ENCODE measurements at places on chromosomes 3 and 15.

- DNase-seq = no peak
Measured at GRCh38 chr15:31330836-31331235, 4.2 kb downstream of the KLF13 start.

GRCh38 chr3:103169289-103169688 lies 734.5 kb downstream of the ZPLD1 start:
- DNase-seq = no peak

DNA sequence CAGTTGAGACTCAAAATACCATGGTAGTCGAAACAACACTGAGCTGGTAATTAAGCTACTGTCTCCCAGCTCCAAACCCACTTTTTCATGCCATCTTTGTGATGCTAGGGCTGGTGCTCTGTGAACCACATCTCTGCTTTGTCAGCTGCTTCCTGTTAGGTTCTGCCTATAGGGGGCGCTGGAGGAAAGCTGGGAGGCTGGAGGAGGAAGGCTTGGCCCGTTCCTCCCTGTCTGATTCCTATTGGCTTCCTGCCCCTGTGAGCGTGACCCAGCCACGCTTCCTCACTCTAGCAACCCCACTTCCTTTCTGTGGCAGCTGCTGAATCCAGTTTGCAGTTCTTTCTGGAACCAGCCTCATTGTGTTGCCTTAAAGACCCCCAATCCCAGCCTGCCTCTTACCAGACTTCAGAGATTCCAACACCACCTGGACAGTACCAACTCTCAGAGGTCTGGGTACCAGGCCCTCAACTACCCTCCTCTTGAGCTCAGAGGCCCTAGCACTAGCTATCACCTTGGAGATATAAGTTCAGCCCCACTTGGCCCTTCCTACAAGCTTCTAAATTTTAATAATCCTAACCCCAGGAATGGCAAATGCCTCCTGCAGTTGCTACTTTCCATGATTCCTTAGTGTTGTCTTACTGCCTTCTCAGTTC lies 120.9 kb downstream of the ERC2 start:
- DNase-seq = no peak

GRCh38 chr15:90560229-90560776 lies 30.6 kb downstream of the CRTC3 start:
- DNase-seq = no peak

- no peak for DNase-seq
Measured at GRCh38 chr3:156605686-156606605, 51.0 kb upstream of the SSR3 start.

GRCh38 chr3:51392355-51393133 lies 1.5 kb downstream of the RBM15B start:
- no peak for DNase-seq

DNA sequence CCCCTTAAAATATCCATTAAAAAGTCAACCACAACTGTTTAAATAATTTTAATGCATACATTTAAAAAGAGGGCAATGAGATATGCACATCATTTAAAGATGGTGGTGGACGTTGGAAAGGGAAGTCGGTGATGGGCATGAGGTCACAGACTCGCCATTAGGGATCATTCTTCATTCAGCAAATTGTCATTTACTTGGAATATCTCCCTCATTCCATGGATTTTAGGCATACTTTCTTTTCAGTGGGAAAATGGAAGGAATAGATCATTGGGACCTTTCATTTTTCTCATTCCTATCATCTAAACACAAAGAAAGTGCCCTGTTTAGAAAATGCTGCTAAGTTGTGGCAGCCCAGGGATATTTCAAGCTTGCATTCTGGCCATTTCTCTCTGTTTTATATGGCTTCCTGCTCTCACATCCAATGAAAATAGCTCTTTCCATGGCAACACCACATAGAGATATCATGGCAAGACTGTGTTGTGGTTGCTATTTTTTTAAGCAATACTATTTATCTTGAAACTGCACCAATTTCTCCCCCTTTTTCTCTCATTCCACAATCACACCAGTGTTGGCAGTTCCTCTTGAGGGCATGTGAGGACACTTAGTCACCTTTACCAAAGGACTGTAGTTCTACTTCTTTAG lies 40.7 kb upstream of the LMCD1 start:
- DNase-seq = no peak

DNA sequence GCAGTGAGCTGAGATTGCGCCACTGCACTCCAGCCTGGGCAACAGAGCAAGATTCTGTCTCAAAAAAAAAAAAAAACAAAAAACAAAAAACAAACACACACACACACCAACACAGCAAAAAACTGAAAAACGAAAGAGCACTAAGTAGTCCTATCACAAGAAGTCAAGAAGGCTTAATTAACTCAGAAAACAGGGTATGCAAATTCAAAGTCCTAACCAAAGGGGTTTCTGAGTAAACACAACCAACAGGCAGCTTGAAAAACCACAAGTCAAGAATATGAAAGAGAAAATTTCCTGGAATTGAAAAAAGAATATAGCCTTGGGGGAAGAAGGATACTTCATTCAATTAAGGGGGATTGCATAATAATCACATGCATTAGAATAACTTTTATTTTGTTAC lies 37.7 kb upstream of the PARP14 start:
- no peak for DNase-seq

- no peak for DNase-seq
Measured at GRCh38 chr3:153043729-153044328, 118.2 kb upstream of the RAP2B start.

DNA sequence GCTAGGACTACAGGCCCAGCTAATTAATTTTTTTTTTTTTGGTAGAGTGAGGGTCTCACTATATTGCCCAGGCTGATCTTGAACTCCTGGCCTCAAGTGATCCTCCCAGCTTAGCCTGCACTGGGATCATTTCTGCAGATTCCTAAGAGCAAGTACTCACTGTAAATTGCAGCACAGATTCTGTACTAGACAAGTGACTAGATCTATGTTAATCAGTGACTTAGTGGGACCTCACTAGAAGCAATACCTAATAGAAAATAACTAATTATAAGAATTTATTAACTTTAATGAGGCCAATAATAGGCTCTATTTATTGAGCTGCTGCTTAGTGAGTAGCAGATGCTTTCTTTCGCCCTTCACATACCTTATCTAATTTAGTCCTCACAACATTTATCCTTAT lies 10.6 kb upstream of the UTS2B start:
- DNase-seq = no peak

GRCh38 chr15:84784262-84784661 lies 32.9 kb upstream of the ALPK3 start:
- no peak for DNase-seq

DNA sequence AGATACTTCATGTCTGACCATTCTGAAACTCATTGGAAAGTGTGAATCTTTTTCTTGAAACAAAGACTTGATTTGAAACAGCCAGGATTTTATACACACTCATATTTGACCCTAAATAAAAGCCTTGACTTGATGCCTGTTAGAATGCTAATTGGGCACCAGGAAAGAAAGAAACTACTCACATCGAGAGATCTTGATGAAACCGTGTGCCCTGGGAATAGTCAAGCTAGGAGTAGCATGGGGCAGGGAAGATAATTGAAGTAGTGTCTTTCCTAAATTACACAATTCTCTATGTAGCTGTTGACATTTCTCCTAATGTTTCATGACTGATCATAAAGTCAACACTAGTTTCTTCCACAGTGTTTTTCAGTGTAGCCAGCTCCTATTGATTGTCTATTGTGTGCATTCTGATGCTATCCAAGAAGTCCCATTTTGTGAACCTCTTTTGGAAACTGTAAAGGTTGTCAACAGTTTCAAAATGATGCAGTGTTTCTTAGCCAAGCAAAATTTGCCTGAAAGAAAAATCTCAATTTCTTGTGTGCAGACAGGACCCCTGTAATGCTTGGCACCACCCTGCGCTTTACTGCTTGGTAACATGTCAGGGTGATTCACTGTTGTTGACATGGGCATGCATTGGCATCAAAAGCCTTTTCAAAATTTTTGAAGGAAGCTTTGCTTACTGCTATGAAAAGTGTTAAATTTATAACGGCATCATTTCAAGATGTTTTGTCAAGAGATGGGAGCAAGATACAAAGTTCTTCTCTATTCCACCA lies 52.5 kb upstream of the OTOL1 start:
- no peak for DNase-seq

- no peak for DNase-seq
Measured at GRCh38 chr3:129820587-129820986, 72.9 kb downstream of the TMCC1 start.

DNA sequence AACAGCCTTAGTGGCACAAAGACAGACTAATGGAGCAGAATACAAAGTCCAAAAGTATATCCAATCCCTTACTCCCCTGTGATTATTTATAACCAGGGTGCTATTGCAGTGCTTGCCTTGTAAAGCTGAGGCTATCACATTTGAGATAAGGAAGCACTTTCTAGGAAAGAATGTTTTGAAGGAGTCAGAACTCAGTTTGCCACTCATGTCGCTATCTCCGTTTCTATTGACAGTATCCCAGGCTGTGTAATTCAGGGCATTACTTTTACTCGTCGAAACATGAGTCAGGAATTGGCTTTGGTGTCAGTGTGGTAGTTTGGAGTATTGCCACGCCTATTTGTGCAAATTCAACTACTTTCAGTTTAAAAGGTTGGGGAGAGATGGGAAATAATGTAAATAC lies 78.4 kb downstream of the FBXL2 start:
- no peak for DNase-seq

DNA sequence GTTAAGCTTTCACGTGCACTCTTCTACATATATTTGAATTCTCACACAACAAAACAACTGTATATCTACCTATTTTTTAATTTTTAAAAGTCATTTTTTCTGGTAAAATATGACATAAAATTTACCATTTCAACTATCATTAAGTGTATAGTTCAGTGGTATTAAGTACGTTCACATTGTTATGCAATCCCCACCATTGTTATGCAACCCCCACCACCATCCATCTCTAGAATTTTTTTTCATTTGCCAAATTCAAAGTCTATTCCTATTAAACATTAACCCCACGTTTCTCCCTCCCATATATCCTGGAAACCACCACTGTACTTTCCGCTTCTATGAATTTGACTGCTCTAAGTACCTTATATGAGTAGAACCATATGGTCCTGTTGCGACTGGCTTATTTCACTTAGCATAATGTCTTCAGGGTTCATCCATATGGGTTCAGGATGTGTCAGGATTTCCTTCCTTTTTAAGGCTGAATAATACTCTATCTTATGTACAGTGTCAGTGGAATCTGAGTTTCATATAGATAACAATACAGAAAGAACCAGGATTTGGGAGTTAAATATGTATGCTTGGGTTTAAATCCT lies 279.2 kb downstream of the DOCK3 start:
- DNase-seq = no peak

DNA sequence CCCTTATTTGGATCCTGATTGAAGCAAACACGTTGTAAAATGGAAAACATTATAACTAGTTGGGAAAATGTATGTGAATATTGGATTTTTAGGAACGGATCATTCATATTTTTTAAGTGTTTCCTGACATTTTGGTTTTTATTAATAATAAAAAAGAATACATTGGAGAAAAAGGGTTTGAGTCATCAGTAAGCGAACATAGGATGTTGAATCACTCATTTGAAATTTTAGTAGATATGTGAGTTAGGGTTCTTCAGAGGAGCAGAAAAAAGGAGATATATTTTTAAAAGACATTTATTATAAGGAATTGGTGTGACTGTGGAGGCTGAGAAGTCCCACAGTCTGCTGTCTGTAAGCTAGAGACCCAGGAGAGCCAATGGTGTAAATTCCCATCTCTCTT lies 258.5 kb downstream of the PTPRG start:
- no peak for DNase-seq

DNA sequence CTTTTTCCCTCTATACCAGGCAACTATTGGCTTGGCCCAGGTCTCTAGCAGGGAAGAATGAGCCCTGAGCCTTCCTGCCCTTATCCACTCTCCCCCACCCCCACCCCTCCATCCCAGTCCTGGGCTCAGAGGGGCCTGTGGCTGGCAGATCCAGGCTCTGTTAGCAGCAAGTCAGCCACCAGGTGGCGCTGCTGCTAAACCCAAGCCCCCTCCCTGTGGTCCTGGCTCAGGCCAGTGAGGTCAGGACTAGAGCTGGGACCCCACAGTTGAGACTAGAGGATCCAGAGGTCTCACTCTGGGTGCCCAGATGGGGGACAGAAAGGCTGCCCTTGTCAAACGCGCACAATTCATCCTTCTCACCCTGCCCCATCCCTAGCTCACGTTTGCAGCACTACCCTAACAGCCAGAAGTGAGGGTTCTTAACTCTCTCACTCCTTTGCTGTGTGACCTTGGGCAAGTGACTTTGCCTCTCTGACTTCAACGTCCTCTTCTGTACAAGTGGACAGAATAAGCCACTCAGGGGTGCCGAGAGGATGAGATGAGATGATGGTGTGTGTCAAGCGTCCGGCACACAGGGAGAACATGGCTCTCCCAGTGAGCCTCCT lies 46.8 kb upstream of the SLC6A1 start:
- DNase-seq = no peak

DNA sequence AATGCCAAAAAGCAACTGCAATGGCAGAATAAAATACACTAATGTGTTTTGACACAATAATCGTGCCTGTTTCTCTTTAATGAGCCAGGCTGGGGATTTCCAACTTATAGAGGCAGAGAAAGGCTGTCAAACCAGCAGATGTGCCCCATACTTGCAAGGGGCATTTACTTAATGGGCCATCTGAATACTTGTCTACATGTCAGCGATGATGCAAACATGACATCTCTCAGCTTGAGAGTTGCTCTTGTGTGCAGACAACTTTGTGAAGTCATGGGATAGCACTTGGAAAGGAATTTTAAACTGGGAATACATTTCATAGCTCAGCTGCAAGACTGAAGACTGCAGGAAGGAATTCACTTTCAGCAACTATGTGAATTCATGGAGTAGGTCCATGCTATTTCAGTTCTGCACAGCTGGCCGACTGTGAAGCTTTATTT lies 127.4 kb upstream of the ADAMTS9 start:
- no peak for DNase-seq

- DNase-seq = no peak
Measured at GRCh38 chr3:31725976-31726375, 193.3 kb downstream of the STT3B start.

DNA sequence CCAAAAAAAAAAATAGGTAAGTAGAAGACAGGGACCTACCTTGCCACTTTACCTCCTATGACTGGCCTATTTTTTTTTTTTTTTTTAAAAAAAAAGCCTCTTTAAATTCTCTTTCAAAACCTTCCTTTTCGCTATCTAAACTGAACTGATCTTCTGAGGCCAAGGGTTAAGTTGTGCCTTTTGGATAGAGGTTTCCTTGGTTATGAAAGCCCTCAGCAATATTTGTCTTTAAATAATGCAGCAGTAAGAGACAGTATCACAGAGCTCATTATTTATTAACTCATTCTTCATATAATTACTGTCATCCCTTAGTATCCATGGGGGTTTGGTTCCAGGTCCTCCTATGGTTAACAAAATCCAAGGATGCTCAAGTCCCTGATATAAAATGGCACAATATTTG lies 9.0 kb downstream of the MIX23 start:
- DNase-seq = no peak

GRCh38 chr3:161914703-161915417 lies 418.3 kb downstream of the OTOL1 start:
- no peak for DNase-seq

DNA sequence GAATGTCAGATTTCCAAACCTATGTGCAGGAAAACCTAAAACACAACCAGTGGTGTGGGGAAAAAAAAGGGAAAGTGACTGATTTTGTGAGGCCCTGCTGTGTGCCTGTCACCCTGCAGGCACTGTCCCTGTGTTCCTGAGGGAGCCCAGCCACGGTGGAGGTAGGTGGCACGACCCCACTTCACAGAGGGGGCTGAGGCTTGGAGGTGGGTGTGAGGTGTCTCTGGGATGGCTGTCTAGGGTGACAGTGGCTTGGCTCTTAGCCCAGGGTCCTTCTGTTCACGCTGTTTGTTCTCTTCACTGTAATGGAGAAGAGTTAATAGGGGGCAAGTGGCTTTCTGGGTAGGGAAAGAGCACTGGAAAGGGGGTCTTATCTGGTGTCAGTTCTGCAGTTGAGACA lies 22.6 kb downstream of the RASGRF1 start:
- no peak for DNase-seq
